RWPE2 (cell line): ENCODE measurements at places on chromosomes 6 and 20.

DNA sequence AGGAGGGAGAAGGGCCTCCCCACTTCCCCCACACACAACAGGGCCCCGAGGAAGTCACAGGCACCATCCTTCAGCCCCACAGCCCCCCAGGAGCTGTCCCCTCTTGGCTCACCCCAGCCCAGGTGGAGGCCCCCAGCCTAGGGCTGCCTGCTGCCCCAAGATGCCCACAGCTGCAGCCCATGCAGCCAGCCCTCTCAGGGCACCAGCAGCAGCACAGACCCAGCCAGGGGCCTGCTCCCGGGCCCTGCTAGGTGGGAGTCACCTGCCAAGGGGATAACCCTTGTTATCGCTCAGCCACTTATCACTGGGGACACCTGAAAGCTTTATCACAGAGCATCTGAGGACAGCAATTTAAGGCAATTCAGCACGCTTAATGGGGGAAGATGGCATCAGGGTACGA is 55.0 kb downstream of the GRM4 start:
- peaks cover 6% of the 10 kb centered on the region for H3K27me3 ChIP-seq
- H3K4me1 ChIP-seq, result no peaks in the 10 kb centered on the region
- no peak for DNase-seq

DNA sequence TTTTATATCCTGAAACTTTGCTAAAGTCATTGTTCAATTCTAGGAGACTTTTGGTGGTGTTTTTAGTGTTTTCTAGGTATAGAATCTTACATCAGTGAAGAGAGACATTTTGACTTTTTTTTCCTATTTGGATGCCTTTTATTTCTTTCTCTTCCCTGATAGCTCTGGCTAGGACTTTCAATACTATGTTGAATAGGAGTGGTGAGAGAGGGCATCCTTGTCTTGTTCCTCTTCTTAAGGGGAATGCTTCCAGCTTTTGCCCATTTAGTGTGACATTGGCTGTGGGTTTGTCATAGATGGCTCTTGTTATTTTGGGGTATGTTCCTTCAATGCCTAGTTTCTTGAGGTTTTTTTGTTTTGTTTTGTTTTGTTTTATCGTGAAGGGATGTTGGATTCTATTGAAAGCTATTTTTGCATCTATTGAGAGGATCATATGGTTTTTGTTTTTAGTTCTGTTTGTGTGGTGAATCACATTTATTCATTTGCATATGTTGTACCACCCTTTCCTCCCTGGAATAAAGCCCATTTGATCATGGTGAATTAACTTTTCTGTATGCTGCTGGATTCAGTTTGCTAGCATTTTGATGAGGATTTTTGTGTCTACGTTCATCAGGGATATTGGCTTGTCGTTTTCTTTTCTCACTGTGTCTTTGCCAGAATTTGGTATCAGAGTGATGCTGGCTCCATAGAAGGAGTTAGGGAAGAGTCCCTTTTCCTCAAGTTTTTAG is 540.1 kb upstream of the FLRT3 start:
- H3K4me1 ChIP-seq, result peaks cover 18% of the 10 kb centered on the region
- H3K27ac ChIP-seq, result no peak overlapping the region
- no peak for DNase-seq
- H3K4me3 ChIP-seq, result no peak overlapping the region

GRCh38 chr6:131758920-131759319 is 48.1 kb upstream of the CTAGE9 start:
- no peaks in the 10 kb centered on the region for H3K4me1 ChIP-seq
- H3K27me3 ChIP-seq, result no peaks in the 10 kb centered on the region
- H3K36me3 ChIP-seq, result no peaks in the 10 kb centered on the region
- H3K27ac ChIP-seq, result no peak overlapping the region

GRCh38 chr20:56088375-56088774 is 83.1 kb upstream of the CBLN4 start:
- no peak overlapping the region for H3K27ac ChIP-seq
- H3K4me1 ChIP-seq, result no peaks in the 10 kb centered on the region
- no peaks in the 10 kb centered on the region for H3K36me3 ChIP-seq
- H3K4me3 ChIP-seq, result no peak overlapping the region
- DNase-seq, result no peak

GRCh38 chr6:132043148-132043547 is 92.0 kb upstream of the CCN2 start:
- H3K27ac ChIP-seq, result no peak overlapping the region
- H3K4me1 ChIP-seq, result no peaks in the 10 kb centered on the region
- H3K4me3 ChIP-seq, result no peak overlapping the region

- H3K27me3 ChIP-seq, result no peaks in the 10 kb centered on the region
- no peak overlapping the region for H3K4me3 ChIP-seq
- H3K27ac ChIP-seq, result no peak overlapping the region
- no peaks in the 10 kb centered on the region for H3K36me3 ChIP-seq
- peaks cover 9% of the 10 kb centered on the region for H3K4me1 ChIP-seq
Observed at GRCh38 chr6:105799056-105799455, 287.1 kb upstream of the PRDM1 start.

DNA sequence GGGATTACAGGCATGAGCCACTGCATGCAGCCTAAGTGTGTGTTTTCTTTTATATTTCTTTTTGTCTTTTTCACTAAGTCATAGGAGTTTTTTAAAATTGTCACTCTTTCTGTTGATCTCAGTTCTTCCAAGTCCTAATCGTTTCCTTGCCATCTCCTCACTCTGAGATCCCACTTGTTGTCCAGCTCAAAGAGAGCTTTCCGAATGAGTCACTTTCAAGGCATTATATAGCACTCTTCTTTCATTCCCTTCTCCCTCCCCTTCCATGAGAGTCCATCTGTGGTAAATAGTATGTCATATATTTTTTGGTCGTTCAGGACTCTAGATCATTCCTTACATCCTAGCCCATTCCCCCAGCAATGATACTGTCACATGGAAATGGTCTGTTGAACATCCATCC is 4.3 kb downstream of the VAPB start:
- H3K36me3 ChIP-seq, result peaks cover 78% of the 10 kb centered on the region
- no peak overlapping the region for H3K4me3 ChIP-seq
- no peak overlapping the region for H3K27ac ChIP-seq
- peaks cover 31% of the 10 kb centered on the region for H3K4me1 ChIP-seq
- H3K27me3 ChIP-seq, result no peaks in the 10 kb centered on the region

DNA sequence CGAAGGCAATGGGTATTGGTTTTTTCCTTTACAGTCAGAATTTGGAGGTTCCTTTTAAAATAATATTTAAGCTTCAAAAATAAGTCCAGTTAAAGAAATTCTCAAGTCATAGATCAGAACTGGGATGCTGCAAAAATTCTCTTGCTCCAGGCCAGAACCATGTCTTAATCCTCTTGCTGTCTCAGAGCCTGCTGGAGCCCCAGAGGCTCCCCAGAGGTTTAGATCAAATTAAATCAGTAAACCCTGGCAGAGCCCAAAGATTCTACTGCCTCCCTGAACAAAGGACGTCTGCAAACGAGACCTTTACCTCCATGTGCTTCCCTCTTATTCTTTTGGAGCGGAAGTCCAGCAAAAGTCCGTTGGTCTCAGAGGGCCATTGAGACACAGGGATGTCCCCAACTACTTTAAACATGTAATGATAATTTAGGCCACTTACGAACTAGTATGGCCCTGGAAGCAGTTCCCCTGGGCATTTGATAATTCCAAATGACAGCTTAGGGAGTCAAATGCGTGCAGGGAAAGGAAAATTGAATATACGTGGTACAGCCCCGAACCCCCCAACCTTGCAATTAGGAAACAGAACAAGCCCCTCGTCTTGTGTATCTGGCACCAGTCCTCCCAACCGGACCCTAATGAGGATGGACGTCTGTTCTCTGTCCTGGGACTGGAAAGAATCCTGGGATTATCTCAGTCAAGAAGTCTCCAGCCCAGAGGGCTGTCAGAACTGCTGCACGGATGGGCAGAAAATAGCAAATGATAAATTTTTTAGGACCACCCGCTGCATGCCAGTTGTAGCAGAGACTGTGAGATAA is 31.5 kb downstream of the SULF2 start:
- DNase-seq, result no peak
- no peaks in the 10 kb centered on the region for H3K4me1 ChIP-seq
- H3K27ac ChIP-seq, result no peak overlapping the region
- H3K27me3 ChIP-seq, result no peaks in the 10 kb centered on the region
- H3K4me3 ChIP-seq, result no peak overlapping the region

GRCh38 chr6:19443411-19443810 is 393.8 kb upstream of the ID4 start:
- no peaks in the 10 kb centered on the region for H3K4me1 ChIP-seq
- DNase-seq, result no peak
- H3K27me3 ChIP-seq, result no peaks in the 10 kb centered on the region
- no peak overlapping the region for H3K4me3 ChIP-seq

- no peaks in the 10 kb centered on the region for H3K4me1 ChIP-seq
- no peak overlapping the region for H3K4me3 ChIP-seq
- no peak overlapping the region for H3K27ac ChIP-seq
- no peaks in the 10 kb centered on the region for H3K36me3 ChIP-seq
- DNase-seq, result no peak
Observed at GRCh38 chr6:151242420-151242861, 2.7 kb downstream of the AKAP12 start.

DNA sequence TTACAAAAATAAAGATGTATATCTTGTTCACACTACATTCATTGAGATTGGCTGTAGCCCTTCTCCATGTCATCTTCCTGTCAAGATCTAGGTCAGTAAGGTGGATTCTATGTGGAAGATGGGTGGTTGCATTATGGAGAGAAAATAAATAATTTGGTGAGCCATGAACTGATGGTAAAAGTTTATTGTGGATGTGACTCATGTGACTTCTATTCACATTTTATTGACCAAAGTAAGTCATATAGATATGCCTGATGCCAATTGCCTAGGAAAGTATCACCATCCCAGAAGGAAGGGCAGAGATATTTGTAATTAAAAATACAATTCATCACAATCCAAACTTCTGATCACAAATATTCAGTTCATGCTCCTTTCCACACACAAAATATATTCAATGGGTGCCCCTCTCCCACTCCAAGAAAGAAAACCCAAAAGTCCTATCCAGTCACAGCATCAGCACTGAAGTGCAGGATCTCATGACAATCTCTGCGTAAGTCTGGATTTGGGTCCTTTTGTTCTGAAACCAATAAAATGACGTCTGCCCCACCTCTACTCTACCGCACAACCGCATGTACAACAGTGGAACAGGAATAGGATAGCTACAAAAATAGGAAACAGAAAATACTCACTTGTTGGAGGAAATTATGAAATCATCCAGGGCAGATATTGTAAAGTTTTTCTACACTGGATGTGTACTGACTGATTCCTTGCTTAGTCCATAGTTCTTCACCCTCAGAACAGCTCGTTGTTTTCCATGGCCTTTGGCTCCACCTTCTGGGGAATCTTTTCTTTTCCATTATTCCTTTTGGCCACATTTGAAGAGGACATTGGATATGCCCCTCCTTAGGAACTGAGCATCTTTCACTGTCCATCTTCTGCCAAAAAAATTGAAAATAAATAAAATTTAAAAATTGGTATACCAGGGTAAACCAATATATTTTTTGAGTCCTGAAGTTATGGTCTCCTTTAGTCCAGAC is 16.1 kb upstream of the SLC17A3 start:
- no peak overlapping the region for H3K27ac ChIP-seq
- no peaks in the 10 kb centered on the region for H3K27me3 ChIP-seq
- H3K4me3 ChIP-seq, result no peak overlapping the region
- H3K4me1 ChIP-seq, result no peaks in the 10 kb centered on the region
- no peak for DNase-seq

- H3K4me3 ChIP-seq, result no peak overlapping the region
- H3K4me1 ChIP-seq, result no peaks in the 10 kb centered on the region
- no peak overlapping the region for H3K27ac ChIP-seq
Observed at GRCh38 chr20:17651760-17652388, 30.2 kb downstream of the RRBP1 start.

DNA sequence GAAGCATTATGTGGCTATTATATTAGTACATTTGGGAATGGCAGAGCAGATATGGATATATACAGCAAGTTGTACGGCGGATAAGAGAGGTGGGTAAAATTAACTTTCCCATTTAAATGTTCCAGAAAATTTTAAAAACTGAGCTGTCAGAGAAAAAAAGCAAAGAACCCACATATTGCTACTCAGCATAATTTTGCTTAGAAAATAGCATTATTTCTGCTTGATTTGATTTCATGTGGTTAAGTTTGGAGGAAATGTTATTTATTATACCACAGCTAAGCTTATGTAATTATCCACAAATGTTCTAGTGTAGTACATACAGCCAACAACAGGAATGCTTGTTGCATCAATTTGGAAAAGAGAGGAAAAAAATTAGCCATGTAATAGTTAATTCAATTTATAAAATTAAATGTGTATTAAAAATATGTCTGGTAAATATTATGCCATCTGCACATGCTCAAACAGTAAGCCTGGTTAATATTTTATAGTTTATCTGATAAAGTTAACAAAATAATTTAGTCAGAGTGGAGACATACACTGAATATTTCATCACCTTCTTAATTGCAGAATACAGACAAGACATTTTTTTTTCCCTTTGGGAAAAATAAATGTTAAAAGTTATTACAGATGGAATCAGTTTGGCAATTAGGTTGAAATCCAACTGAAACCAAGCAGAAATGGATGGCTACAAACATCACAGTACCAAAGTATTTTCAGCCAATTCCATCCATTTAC is 172.1 kb upstream of the ID4 start:
- no peak overlapping the region for H3K27ac ChIP-seq
- no peaks in the 10 kb centered on the region for H3K36me3 ChIP-seq
- H3K4me1 ChIP-seq, result no peaks in the 10 kb centered on the region
- no peak for DNase-seq

DNA sequence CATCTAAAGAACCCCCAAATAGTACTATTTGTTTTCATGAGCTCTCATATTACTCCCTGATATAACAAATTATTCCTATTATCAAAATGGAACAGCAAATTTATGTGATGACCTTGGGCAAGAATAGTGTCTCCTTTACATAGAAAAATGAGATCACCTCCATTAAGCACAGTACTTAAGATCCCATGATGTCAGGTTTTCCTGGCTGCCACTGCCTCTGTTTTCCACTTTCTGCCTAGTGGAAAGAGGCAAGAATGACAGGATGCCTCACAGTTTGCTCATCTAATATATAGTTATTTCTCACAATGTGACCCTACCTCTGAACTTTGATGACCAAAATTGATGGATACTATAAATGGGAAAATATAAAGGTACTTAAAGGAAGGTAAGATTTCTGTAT is 260.1 kb upstream of the SGK1 start:
- no peaks in the 10 kb centered on the region for H3K4me1 ChIP-seq
- H3K36me3 ChIP-seq, result no peaks in the 10 kb centered on the region
- H3K27me3 ChIP-seq, result no peaks in the 10 kb centered on the region

GRCh38 chr6:37435816-37436215 is 2.8 kb downstream of the CMTR1 start:
- no peak overlapping the region for H3K4me3 ChIP-seq
- H3K27me3 ChIP-seq, result no peaks in the 10 kb centered on the region
- no peak overlapping the region for H3K27ac ChIP-seq
- H3K36me3 ChIP-seq, result peaks cover 29% of the 10 kb centered on the region

DNA sequence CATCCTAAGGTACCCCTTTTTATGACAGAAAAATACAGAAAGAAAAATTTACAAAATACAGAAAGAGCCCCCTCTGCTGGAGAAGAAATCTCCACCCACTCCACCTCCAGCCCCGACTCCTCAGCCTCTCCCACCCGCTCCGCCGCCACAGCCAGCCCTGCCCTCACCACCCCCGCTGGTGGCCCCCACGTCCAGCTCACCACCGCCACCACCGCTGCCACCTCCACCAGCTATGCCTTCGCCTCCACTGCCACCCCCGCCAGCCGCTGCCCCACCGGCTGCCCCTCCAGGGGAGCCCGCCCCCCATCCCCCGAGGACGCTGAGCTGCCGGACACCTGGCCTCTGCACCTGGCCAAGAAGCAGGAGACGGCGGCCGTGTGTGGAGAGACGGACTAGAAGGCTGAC is 17.7 kb downstream of the WFDC2 start:
- H3K4me1 ChIP-seq, result peaks cover 11% of the 10 kb centered on the region
- no peak overlapping the region for H3K27ac ChIP-seq
- DNase-seq, result peak; percentile 83
- H3K27me3 ChIP-seq, result peaks cover 16% of the 10 kb centered on the region
